ENCODE measurements at places on chromosomes 2 and 18. TPM values are rescaled to one million over a fixed set of nuclear protein-coding genes. Genes with fewer than 3 reads are reported as not detected.

DNA sequence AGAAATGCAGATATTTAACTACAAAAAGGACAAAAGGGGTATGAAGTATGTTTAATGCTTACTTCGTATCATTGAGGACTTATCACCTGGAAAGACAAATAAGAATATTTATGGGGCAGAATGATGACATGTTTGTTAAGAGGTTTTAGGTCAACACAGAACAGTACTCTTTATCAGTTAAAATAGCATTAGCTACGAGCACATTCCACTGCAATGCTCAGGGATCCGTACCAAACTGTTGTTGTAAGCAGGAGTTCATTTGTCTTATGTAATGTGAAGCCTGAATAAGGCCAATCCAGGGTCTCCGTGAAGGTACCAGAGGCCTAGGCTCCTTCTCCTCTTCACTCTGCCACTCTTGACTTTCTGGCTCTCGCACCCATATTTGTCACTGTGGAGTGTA lies 465.7 kb upstream of the NRP2 start:
- DNase-seq = no peak

RFTN2 gene
- polyA plus RNA-seq = 13.2 TPM

DNAJC5G gene
- 0.34 TPM for polyA plus RNA-seq

ASAP2 gene
- 18.8 TPM for polyA plus RNA-seq

EGR4 gene
- not detected for polyA plus RNA-seq
